ENCODE measurements at places on chromosomes 1 and 21.

- DNase-seq = no peak
Observed at GRCh38 chr21:28345934-28346333, 646.7 kb downstream of the LTN1 start.

DNA sequence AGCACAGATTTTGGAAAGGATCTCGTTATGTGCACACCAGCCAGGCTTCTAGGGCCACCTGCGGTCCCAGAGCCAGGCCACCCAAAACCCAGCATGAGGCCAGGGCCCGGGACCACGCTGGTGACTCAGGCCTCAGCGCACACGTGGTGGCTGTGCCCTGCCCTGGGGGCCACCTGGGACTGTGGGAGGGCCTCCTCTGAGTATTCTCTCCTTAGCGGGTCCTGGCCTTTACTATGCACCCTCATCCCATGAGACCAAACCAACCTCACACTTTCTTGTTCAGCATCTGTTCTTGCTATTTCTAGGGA lies 9.9 kb downstream of the WNT9A start:
- DNase-seq = no peak

DNA sequence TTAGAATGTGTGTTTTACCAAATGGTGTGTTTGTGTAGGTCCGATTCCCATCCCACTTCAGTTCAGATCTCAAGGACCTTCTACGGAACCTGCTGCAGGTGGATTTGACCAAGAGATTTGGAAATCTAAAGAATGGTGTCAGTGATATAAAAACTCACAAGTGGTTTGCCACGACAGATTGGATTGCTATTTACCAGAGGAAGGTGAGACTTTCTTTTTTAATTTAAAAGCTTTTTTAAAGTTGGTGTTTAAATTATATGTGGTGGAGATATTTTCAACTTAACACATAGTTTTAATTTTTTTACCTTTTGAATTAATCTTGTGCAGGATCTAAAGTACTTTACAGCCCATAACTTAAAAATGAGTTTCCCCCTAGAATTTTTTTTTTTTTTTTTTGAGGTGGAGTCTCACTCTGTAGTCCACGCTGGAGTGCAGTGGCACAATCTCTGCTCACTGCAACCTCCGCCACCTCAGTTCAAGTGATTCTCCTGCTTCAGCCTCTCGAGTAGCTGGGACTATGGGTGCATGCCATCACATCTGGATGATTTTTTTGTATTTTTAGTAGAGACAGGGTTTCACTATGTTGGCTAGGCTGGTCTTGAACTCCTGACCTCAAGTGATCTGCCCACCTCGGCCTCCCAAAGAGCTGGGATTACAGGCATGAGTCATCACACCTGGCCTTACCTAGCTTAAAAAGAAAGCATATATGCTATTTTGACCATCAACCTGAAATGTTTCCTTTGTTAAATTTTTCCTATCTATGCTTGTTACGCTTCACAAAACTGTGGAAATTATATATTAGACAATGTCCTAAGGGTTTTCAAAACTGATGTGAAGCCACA lies 70.3 kb downstream of the PRKACB start:
- no peak for DNase-seq

DNA sequence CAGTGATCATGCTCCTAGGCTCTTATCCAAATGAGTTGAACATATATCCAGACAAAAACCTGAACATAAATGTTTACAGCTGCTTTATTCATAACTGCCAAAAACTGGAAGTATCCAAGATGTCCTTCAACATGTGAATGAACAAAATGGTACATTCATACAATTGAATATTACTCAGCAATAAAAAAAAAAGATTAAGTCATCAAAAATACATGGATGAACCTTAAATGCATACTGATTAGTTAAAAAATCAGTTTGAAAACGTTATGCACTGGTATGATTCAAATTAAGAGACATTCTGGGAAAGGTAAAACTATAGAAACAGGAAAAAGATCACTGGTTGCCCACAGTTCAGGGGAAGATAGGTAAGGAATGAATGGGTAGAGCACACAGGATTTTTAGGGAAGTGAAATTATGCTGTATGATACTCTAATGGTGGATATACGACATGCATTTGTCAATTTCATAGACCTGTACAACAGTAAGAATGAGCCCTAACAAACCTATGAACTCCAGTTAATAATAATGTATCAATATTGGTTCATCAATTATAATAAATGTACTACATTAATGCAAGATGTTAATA lies 3.1 kb downstream of the LRRC40 start:
- DNase-seq = no peak

DNA sequence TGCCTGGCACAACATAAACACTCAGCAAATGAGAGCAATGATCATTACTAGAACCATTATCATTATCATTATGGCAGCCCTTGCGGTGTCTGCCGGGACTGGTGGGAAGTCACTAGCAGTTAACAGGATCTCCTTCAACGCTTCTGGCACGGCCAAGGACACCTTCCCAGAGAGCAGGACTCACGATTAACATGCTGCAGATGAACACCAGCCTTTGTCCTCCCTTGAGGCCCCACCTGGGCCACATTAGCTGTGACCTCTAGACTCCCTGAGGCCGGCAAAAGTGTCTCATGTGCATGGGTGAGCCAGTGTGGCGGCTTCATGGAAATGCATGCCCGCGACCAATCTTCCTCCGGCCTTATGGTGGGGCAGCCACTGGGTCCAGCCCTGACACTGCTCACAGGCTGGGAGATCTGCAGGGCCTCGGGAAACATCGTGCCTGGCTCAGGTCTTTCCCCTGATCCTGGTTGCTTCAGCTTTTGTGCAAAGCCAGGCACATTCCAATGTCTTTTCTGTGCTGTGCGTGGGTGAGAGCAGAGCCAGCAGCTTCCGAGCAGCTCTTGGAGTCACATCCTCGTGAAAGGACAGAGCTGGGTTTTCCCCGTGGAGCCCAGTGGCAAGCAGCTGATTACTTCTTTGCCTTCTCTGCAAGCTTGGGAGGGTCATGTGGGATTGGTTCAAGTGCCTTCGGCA lies 107.3 kb downstream of the HMGB4 start:
- no peak for DNase-seq

DNA sequence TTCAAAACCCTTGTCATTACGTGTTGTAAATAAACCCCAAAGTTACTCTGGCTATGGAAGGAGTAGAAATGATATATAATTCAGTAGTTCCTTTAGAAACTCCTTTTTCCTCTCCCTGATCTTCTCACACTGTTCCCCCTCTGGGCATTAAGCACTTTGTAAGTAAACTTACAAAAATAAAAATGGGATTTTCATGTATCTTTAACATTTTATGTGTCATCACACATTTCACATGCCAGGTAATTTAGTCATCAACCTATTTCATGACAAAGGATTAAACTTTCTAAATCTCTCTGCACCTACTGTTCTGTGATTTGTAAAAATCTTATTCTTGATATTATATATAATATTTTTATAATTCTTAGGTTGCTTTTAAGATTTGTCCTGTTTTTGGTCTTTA lies 176.9 kb downstream of the NEK7 start:
- DNase-seq = no peak

GRCh38 chr1:80251591-80251990 lies 1245.1 kb upstream of the ADGRL4 start:
- no peak for DNase-seq

GRCh38 chr1:157274698-157275534 lies 136.7 kb upstream of the ETV3 start:
- no peak for DNase-seq

GRCh38 chr1:20786253-20787028 lies 666 bp downstream of the HP1BP3 start:
- peak; percentile 83 for DNase-seq

DNA sequence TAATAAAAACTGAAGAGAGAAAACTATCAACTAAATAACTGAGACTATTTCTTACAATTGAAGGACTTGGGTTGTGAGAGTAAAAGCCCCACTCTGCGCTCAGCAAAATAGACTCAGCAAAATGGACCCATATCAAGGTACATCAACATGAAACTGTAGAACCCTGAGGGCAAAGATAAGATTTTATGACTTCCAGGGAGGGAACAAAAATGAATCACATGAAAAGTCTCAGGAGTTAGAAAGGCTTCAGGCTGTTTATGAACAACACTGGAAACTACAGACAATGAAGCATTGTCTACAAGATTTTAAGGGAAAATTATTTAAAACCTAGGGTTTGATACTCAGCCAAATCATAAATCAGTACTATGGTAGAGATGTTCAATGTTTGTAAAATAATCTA lies 434.3 kb downstream of the PTPRC start:
- no peak for DNase-seq

GRCh38 chr1:203153989-203154821 lies 21.4 kb downstream of the MYBPH start:
- no peak for DNase-seq

- DNase-seq = no peak
Observed at GRCh38 chr1:3593334-3593733, 18.0 kb downstream of the MEGF6 start.

DNA sequence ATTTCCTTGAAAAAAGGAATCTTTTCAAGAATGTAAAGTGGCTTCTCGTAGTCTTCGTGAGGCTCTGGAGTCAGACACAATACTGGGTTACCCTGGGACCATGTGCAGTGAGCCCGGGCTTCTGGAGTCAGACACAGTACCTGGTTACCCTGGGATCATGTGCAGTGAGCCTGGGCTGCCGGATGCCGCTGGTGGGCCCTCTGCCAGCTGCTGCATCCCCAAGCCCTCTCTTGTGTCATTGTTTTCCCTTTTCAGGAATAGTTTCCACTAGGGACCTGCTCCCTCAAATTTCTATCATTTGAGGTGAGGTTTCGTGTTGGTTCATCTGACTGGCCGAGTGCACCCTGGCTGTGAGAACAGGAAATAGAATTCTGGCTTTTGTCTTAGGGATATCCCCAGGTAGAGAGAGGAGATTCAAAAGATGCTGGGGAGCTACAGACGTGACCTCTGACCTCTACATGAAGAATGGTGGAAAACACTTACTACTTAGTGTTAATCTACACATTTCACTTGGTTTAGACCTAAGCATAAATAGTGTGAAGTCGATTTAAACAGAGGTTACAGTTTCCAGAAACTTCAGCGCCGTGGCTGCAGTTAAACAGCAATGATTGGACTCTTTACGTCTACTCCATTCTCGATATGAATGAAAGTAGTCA lies 10.6 kb downstream of the ADARB1 start:
- DNase-seq = no peak

DNA sequence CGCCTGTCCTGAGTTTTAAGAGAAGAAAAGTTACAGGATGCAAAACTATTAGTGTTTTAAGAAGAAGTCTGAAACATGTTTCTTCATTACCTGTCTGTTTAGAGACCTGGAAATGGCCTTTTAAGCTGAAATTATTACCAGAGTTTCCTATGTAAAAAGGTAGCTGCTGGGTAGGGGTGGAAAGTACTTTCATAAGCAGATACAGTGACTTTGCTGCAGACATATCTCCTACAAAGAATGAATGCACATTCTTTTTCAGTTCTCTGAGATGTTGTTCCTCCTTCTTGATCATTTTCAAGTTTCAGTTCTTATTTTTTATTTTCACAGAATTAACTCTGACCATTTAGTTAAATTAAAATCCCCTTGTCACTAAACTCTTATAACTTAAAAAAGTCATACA lies 1329.6 kb downstream of the KCNT2 start:
- no peak for DNase-seq

GRCh38 chr1:101253976-101254674 lies 17.3 kb downstream of the S1PR1 start:
- DNase-seq = no peak

- DNase-seq = no peak
Observed at GRCh38 chr1:205595861-205596260, 36.0 kb downstream of the ELK4 start.

GRCh38 chr1:196143602-196144342 lies 464.5 kb downstream of the KCNT2 start:
- DNase-seq = no peak

GRCh38 chr1:151997284-151997570 lies 3.6 kb upstream of the S100A10 start:
- DNase-seq = no peak

DNA sequence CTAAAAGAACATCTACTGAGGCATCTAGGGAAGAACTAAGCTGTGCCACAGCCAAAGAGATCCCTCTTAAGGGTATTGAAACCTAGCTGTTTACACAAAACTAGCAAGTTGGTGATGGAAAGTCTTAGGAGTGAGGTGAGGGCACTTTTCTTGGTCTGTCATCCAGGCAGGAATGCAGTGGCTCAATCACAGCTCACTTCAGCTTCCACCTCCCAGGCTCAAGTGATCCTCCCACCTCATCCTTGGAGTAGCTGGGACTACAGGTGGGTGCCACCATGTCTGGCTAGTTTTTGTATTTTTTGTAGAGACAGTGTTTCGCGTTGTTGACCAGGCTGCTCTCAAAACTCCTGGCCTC lies 2.4 kb downstream of the PLEKHO1 start:
- no peak for DNase-seq

GRCh38 chr1:3326516-3327388 lies 127.7 kb upstream of the ARHGEF16 start:
- no peak for DNase-seq

Data from NCI-H1436 treated with DMSO at 0.1 percent for 48 hours (cell line).